Foreskin fibroblast (primary cell): ENCODE measurements at places on chromosomes 16 and 17.

- peak; percentile 79 for DNase-seq
Measured at GRCh38 chr16:18983565-18984434, at the start of gene TMC7. Gene TMC7, plus strand, starts transcription at chr16:18983934. Its CDS starts 130 bp downstream, at chr16:18984064.

- DNase-seq = peak; percentile 96
Measured at GRCh38 chr17:10114931-10115535, 83.4 kb downstream of the GAS7 start.

- no peak for DNase-seq
Measured at GRCh38 chr17:46135126-46135812, 58.0 kb downstream of the KANSL1 start.

DNA sequence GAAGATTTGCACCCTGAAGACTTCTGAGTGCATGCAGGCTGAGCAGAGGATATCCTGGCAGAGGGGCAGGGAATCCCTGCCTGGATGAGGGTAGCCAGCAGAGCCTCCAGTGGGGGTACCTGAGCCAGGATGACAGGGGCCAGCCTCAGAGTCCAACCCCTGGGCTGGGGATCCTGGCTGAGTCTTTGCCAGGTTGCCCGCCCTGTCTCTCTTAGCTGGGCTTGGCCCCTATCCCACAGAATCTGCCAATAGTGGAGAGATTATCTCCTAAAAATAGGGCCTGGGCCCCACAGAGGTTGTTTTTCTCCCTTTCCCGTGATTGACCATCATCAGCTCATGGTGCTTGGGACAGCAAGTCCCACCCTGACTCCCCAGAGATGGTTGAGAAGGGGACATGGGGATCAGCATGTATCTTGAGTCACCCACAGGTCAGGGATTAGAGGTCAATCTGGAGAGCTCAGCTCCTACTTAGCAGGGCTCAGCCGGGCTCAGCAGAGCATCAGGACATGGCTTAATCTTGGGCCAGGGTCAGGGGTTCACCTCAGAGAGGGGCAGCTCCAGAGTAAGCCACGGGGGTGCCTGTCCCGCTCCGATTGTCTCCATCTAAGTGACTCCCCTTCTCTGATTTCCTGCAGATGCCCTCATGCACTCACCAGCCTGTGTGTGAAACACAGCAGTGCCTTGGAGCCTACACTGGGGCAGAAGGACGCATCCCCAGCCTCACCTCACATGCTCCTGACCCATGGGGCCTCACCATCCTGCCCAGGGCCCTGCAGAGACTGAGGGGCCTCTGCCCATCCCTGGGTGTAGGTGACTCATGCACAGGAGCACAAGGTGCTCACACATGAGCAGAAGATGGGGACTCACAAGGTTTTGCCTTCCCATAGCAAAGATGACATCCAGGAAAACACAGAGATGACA is 11.5 kb downstream of the CDH16 start:
- no peak for DNase-seq

DNA sequence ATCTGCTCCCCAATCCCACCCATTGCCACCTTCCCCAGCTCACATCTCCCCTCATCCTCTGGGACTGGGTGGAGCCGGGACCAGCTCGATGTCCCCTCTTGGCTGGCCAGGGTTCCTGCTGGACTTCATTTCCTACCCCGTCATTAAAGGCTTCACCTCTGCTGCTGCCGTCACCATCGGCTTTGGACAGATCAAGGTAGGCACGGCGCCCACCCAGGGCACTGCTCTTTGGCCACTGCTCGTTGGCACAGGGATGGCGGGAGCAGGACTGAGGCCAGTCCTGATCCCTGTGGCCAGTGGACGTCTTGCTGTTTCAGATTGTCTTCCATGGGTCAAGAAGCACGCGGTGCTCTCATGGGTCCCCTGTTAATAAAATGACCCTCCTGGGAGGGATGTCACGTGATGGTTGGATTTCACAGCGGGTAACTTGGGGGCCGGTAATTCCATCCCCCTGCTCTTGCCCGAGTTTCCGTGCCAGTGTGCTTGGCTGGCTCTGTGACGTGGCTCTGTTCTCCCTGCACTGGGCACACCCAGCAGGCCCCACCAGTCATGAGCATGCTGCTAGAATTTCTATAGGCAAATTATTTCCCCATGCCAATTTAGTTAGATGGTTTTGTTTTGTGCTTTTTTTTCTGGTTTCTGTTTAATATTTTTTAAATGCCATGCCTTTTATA is 3.1 kb downstream of the SLC26A11 start:
- DNase-seq = no peak

GRCh38 chr17:4023220-4023619 is 59.0 kb upstream of the ATP2A3 start:
- DNase-seq = no peak

DNA sequence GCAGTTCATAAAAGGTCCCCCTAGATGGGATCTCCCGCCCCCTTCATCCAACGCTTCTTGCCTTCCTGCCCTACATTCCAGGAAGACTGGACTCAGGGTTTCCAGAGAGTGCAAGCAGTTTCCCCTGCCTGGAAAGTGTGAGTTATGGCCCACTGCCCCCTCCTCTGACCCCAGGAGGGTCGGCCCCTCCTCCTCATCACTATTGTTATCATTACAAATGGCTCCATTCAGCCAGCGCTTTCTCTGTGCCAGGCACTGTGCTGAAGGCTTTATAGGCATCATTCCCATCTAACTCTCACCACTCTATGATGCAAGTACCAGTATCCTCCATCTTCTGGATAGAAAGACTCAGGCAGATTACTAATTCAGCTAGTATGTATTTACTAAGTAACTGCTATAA is 90.7 kb downstream of the USP31 start:
- no peak for DNase-seq
